ENCODE measurements at places on chromosomes 6 and 20. TPM values are rescaled to one million over a fixed set of nuclear protein-coding genes. Genes with fewer than 3 reads are reported as not detected.

The GRIK2 gene
- 0.46 TPM for total RNA-seq

The HMGA1 gene
- total RNA-seq = 601 TPM

The DDO gene
- total RNA-seq = 0.14 TPM

The LY86 gene
- total RNA-seq = not detected

The TXLNB gene
- total RNA-seq = not detected

The MUC22 gene
- total RNA-seq = 0.02 TPM

The SYNDIG1 gene
- 1.4 TPM for total RNA-seq

The PLCB4 gene
- total RNA-seq = 14.7 TPM

The EFCAB8 gene
- not detected for total RNA-seq

The DCDC2 gene
- 1.9 TPM for total RNA-seq

The ARHGAP18 gene
- 4.9 TPM for total RNA-seq

The SLC17A4 gene
- not detected for total RNA-seq

The CYP21A2 gene
- total RNA-seq = not detected

The ADGRF5 gene
- total RNA-seq = not detected

The MOG gene
- not detected for total RNA-seq

Measured in A549 treated with AZD2906 at 1 μM for 4 hours (cell line).